Activated CD4-positive, CD25-positive, alpha-beta regulatory T cell treated with anti-CD3 and anti-CD28 coated beads, Interleukin-2, amount 50 U/mL, for 72 hours (primary cell): ENCODE measurements at places on chromosomes 5 and 9.

DNA sequence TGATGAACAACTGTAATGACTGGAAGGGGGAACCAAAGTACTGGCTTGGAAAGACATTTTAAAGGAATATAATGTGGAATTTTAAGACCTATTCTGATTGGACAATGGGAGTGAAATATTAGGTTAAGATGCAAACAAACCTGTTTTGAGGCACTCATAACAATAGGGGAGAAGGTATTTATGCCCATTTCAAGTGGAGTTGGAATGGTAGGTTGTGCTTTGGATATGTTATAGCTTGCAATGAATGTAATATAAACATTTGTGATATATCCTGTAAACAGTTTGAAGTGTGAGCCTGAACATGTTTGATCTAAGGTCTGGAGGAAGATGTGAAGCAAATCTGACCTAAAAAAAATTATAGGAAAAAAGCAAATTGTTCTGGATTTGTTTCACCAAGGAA lies 129.6 kb upstream of the GRHPR start:
- no peak for DNase-seq

GRCh38 chr9:137030538-137031527 lies 1.1 kb downstream of the FUT7 start:
- peak; percentile 69 for DNase-seq

- DNase-seq, result no peak
These were observed 6.5 kb downstream of the LRRC26 start for GRCh38 chr9:137163365-137163715.

DNA sequence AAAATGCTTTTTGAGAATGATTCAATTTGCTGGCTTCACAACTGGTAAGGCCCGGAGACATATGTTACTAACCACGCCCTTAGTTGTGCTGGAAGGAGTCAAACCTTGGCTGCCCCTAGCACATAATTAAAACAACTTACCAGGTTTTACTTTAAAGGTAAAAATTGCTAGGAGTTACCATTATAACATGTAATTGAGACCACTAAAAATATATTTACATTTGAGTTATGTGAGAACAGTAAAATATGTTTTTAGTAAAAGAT lies 435.6 kb upstream of the CDH9 start:
- DNase-seq, result no peak

- DNase-seq, result no peak
These were observed 354 bp downstream of the NCBP1 start for GRCh38 chr9:97633859-97634490.

GRCh38 chr5:122151640-122152039 lies 22.3 kb downstream of the ZNF474 start:
- no peak for DNase-seq

GRCh38 chr9:73166468-73166867 lies 14.8 kb downstream of the ANXA1 start:
- no peak for DNase-seq

DNA sequence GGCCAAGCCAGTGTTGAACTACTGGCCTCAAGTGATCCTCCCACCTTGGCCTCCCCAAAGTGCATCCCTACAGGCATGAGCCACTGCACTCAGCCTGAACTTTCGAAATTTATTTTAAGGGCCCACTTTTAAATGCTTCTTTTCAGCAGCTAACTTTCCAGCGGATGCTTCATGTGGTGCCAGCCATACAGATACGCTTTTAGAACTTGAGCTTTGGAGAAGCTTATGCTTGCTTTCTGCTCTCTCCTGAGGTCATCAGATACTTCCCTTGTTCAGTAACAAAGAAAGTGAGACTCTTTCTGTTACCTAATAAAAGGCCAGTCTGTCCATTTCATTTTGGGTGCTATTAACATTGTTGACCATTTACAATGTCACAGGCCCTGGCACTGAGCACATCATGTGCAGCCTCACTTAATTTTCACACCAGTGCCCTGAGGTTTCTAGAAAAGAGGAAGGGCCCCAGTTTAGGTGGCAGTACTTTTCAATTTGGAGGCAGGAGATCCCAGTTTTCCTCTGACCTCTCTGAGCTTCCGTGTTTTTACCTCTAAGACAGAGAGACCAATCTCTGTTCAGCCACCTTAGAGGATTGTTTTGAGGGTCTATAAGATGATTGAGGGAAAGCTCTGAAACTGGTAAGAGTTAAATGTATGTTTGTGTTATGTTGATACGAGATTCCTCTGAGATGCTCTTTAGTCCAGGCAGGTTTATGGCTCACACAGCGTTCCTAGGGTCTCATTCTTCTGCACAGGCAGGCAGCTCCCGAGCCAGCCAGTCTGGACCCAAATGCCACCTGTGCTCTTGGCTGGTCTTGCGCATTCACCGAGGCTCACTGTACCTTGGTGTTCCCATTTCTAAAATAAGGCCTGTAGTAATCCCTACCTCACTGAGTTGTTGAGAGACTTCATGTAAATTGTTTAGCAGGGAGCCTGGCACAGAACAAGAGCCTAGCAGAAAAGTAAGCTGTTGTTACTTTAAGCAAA lies 4.4 kb downstream of the ABL1 start:
- DNase-seq, result no peak

DNA sequence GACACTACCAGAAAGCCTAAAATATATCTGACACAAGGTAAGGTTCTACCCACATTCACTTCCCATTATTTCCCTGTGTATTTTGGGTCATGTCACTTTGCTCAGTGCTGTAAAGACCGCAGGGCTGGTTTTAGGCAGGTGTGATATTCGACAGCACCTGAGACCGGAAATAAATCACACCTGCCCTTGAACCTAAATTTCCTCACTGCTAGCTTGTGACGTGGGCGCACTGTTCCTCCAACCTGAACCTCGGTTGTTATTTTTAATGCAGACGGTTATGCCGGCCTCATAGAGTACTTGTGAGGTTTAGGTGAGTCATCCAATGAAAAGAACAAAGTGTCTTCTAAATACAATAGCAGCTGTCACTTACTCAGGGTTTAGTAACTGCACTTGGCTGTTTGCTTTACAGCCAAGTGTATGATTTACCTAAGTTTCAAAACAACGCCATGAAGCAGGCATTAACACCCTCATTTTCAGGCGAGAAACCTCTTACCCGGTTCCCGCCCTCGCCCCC lies 20.7 kb upstream of the ZNF782 start:
- no peak for DNase-seq

- DNase-seq, result no peak
These were observed 33.2 kb downstream of the SLC22A4 start for GRCh38 chr5:132327252-132327955.

- DNase-seq, result no peak
These were observed 301 bp upstream of the IL4 start for GRCh38 chr5:132673488-132673887.

DNA sequence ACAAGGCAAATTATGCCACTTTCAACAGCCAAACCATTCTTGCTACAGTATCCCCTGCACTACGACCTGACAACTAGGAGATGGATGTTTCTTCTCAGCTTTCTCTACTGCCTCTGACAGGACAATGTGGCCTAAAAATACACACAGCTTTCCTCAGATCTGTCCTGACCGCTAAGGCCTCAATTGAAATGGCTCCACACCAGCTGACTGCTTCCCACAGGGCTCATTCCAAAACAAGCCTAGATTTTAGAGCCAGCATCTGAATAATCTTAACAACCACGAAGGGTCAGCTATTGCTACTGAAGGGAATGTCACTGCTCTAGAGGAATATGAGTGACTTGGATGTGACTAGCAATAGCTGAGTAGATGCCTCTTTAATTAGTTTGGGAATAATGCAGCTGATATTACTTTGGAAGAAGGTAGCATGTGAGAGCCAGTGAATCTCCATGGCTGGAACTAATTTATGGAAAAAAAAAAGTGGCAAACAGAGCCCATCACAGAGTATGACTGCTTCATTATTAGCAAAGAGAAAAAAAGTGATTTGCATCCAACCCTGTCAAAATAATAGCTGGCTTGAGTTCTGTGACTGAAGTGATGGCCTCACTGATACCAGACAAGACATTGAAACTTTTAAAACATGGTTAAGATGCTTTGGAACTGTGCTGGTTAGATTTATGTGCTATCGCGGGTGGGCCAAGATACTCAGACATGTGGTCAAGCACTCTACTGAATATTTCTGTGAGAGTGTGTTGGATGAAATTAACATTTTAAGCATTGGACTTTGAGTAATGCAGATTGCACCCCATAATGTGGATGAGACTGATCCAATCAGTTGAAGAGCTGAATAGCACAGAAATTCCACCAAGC lies 450.2 kb downstream of the NR2F1-AS1 start:
- DNase-seq, result no peak

GRCh38 chr5:150346592-150346991 lies 10.9 kb upstream of the TCOF1 start:
- DNase-seq, result no peak

DNA sequence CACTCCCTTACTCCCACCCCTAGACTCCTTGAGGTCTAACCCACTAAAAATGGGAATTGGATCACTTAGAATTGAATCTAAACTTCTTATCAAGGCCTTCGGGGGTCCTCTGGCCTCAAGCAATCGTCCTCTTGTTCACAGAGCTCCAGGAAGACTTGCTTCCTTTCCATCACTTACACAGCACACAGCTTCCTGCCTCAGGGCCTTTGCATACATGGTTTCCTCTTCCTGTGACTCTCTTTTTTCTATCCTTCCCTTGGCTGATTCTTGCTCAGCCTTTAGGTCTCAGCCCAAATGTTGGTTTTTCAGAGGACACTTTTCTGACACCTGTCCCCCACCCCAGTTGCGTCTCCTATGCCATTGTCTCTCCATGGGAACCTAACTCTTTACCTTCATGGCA lies 50.0 kb upstream of the ALDH1B1 start:
- DNase-seq, result no peak
